ENCODE measurements at places on chromosomes 11 and 22.
A peak's percentile ranks its signal among the peaks of the same experiment; 100 is the strongest.

- DNase-seq, result no peak
Measured at GRCh38 chr22:48138427-48138826, 1376.0 kb downstream of the TBC1D22A start.

DNA sequence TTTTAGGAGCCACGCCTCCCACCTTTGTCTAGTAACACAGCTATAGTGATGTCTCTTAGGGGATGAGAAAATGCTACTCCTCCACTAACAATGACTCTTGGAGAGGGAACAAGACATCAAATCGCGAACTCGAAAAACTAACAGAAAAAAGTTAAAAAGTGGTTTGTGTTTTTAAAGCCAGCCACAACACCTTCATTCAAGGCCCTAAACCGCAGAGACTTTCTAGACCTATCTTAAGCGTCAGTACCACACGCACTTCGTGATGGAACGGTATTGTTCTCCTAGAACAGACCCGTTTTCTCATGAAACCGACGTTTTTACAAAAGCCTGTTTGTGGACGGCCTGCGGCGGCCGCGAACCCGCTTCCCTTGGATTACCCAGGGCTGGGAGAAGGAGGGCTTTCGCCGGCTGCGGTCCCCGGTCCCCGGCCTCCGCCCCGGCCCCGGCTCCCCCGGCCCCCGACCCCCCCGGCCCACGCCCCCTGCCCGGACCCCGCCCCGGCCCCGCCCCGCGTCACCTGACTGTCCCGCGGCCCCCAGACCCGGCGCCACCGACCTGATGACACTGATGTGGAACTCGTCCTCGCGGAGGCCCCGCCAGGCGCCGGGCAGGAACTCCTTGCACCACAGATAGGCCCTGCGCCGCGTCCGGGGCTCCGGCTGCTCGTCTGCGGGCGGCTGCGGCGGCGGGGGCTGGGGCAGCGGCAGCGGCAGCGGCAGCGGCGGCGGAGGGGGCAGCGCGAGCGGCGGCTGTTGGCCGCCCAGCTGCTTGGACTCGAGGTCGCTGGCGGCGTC lies 718 bp downstream of the CHKA start:
- DNase-seq, result peak; percentile 59

DNA sequence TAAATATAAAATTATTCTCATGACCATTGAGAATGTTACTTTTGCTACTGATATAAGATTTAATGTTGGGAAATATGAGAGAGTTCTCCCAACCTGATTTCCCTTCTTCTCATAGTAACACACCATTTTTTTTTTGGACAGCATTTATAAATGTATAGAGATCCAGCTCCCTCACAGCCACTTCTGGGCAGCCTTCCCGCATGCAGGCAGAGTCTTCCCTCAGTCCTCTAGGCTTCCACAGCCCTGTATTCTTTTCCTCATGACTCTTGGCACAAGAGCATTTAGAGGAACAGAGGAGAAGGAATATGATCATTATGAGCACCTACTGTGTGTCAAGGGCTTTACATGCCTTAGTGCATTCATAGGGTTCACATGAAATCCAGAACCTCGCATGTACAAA lies 9.0 kb downstream of the DTX4 start:
- no peak for DNase-seq

GRCh38 chr11:30458541-30458940 lies 127.6 kb downstream of the MPPED2 start:
- DNase-seq, result no peak

- DNase-seq, result no peak
Measured at GRCh38 chr22:43090130-43090789, 1.1 kb upstream of the TTLL1 start.

GRCh38 chr11:125379565-125379964 lies 116.5 kb downstream of the FEZ1 start:
- DNase-seq, result no peak

DNA sequence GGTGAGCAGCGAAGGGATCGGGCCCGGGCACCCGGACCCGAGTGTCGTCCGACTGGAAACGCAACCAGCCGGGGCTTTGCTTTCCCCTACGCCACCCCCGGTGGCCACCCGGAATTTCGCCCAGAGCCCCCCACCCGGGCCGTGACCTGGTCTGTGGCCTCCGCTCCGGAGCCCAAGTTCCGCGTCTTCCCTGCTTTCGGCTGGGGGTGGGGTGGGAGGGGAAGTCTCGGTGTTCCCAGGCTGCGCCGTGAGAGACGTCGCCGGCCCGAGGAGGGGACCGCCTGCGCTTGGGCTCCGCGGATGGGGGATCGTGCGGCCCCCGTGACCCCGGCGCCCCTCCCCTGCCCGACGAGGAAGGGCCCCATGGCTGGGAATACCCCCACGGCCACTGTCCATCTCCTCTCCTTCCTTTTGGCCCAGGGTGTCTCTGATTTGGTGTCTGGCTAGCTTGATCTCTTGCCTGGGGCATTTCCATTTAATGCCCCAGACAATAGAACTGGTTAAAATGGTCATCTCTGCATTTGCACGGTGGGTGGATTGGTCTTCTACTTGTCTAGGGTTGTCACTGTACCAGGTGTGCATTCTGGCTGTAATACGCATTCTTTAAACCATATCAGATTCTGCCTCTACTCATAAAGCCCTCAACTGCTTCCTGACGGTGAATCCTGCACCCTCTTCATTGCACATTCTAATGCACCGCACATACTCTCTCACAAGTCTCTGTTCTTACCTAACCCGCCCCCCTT lies 789 bp downstream of the SIK2 start:
- peak; percentile 59 for DNase-seq

DNA sequence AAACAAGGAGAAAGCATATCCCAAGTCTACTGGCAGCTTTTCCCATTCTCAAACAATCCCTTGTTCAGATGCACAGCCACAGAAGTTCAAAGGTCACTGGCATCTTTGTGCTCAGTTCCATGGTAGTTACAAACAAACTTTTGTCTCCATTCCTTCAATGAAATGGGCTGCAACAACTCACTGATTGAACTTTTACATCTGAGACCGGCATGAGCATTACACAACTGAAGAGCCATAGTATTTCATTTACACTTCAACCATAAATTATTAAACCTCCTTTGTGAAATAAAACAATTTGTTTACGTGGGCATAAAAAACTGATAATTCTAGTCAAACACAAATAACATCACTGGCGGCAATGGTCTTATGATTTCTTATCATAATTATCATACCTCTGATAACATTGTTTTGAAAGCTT lies 67.8 kb upstream of the ARHGAP32 start:
- DNase-seq, result no peak
